ENCODE measurements at places on chromosomes 6 and 20.

- DNase-seq, result no peak
These were observed 28.5 kb upstream of the CITED2 start for GRCh38 chr6:139402876-139403386.

DNA sequence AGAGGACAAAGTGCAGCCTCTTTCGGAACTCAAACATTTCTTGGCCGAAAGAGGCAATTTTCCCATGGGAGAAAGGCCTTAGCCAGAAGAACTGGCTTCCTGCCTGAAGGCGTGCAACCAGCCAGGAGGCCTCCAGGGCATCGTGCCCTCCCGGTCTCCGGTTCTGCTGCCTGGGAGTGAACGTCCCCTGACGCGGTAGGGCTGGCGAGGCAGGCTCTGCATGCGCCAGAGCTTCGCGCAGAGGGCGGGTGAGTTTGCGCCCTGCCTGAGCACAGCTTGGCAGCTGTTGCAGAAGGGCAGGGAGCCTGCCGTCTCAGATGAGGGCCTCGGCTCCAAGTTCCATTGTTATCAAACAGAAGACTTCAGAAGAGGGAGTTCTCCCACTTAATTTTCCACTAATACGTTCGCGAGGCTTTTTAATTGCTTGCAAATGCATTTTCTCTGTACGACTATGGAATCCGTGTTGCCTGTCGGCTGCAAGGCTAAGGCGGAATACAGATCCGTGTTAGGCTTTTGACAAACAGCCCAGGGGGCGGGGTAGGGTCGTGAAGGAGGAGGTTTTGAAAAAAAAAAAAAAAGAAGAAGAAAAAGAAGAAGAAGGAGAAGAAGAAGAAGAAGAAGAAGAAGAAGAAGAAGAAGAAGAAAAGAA lies 5.5 kb upstream of the TFAP2D start:
- DNase-seq, result no peak

DNA sequence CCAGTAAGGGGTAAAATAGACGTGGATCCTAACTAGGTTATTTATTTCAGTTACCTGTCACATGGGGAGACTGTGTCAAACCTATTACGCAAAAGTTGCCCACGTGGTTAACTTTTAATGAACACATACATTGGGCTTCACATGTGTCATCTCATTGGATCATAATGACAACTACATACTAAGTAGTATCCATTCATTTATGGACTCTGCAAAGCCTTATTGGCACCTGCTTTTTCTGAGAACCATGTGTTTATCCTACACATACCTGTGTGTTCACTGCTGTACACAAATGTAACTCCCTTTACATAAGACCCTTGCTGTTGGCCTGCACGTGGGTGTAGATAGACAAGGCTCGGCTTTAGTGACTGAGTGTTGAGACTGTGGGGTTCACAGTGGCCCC lies 5.1 kb downstream of the BPIFA1 start:
- DNase-seq, result no peak

- no peak for DNase-seq
These were observed 105.5 kb downstream of the NRSN1 start for GRCh38 chr6:24231438-24231977.

GRCh38 chr6:139743664-139744437 lies 369.4 kb upstream of the CITED2 start:
- DNase-seq, result peak; percentile 93

DNA sequence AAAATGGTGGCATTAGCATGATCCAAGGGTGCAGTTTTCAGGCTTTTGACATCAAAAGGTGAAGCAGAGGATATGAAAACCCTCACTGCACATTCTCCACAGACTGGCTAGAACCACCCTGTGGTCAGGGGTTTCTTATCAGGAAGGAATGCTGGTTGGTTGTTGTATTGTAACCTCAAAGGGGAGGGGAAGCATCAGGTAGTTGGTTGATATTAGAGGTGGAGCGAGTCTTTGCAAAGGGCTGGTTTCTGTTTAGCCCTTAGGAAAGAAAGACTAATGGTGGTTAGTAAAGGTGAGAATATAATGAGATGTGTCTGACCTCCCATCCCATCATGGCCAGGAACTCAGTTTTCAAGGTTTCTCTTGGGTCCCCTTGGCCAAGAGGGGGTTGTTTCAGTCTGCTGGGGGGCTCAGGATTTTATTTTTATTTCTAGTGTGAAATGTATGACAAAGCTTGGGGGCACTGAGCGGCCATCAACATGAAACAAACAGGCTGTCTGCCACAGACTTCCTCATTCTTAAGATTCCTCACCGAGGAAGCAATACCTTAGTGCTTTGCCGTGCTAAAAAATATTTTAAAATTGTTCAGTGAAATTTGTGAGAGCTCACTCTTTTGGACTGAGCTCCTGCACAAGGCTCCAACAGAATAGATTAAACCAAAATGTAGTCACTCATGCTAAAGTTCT lies 47.5 kb upstream of the PROKR2 start:
- no peak for DNase-seq

DNA sequence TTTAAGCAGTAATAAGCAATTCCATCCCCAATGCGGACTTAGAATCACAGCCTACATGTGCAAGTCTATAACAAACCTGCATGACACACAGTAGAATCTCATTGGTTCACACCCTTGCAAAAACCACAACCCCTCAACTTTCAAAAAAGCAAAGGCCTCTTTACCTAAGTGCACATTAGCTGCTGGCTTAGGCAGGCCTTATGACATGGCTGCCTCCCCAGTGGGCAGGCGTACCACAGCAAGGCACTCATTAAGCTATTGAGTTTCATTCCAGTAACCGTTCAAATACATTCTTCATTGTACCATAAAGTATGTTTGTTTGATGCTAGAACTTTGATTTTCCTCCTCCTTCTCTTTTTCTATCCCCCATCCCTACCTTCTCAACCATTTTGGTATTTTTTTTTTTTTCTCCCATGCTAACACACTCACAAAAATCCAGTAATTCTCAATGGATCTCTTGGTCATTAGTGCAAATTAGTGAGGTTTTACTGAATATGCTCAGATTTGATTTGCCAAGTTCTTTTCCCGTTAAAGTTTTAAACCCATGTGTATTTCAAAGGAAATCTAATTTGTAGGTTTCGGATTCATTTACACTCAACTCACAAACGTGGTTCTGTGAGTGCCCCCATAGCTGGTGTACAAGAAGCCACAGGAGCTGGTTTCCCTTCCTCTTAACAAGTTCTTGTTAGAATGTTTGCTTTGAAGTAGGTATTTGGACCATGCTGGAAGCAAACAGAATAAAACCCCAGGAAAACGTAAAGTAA lies 460.4 kb upstream of the RUNX2 start:
- DNase-seq, result no peak

DNA sequence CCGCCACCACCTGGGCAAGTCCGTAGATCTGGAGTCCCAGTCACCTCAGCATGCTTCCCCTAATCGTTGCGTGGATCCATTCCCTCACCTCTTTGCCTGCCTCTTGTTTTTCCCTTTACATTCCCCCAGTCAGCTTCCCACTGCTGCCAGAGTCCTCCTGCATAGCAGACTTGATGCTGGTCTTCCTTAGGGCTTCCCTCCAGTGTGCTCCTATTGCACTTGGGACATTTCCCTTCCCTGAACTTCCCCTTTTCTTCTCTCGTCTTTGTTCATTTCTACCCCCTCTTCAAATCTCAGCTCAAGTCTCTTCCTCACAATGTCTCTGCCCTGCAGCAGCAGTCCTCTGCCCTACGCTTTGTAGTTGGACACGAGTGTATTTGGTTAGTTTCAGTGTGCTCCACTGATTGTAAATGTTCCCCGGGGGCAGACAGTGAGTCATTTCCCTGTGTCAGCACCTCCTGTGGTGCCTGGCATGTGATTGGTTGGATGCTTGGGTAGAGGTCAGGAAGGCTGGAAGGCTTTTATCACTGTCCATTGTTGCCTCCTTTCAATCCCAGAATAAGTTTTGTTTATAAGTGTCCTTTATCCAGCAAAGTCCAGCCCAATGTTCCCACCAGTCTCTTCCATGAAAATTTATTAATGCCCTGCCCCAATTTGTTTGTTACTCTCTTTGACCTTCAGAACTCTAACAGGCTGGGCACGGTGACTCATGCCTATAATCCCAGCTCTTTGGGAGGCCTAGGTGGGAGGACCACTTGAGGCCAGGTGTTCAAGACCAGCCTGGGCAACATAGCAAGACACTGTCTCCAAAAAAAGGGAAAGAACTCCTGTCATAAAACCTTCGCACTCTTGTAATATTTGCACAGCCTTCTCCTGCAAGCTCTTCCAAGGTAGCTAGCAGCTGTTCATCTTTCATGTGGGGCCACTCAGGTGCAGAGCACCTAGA lies 38.3 kb downstream of the FAM120B start:
- DNase-seq, result no peak

DNA sequence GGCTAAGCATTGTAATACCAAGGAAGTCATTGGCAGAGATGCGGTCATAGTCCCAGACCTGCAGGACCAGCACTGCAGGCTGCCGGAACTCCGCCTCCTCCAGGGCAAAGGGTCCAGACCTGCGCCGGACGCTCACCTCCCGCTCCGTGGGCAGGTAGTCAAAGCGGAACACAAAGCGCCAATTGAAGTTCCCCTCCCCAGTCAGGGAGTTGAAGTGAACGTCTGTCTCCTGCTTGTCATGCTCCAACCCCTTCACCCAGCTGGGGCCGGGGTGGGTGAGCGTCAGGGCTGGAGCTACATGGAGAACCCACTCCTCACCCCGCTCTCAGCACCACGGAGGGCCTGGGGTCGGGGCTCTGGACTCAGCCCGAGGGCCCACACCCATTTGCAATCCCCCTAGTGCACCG lies 18.2 kb downstream of the ERGIC3 start:
- DNase-seq, result no peak

DNA sequence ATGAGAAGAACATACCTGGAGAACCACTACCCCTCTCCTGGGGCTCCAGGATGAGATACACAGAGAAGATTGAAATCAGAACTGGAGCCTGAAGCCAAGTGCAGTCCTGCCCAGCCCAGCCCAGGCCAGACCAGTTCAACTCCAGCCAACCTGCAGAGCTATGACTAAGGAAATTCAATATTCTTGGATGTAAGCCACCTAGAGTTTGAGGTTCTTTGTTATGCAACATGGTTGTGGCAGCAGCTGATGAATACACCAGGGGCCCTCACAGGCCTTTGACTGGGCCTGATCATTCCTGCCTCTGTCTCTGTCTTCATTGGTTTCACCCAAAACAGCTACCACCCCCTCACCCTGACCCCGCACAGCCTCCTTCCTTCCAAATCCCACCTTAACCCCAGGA lies 167.8 kb downstream of the LRFN2 start:
- DNase-seq, result no peak

DNA sequence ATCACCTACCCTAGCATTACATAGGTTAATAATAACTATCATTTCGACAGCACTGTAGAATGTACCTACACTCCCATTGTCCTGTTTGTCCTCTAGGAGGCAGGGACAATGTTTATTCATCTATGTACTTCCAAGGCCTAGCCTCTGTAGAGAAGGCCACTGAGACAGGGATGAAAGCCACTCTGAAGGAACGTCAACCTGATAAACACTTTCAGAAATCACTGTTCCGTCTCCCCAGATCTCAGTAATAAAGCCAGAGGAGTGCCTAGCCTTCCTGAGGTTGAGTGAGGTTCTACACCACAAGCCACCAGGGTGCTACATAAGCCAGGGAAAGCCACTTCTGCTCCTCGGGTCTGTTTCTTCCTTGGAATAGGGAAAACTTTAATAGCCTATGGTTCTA lies 44.8 kb downstream of the POPDC3 start:
- DNase-seq, result peak; percentile 20

GRCh38 chr20:19915111-19915798 lies 101.9 kb upstream of the NAA20 start:
- no peak for DNase-seq

DNA sequence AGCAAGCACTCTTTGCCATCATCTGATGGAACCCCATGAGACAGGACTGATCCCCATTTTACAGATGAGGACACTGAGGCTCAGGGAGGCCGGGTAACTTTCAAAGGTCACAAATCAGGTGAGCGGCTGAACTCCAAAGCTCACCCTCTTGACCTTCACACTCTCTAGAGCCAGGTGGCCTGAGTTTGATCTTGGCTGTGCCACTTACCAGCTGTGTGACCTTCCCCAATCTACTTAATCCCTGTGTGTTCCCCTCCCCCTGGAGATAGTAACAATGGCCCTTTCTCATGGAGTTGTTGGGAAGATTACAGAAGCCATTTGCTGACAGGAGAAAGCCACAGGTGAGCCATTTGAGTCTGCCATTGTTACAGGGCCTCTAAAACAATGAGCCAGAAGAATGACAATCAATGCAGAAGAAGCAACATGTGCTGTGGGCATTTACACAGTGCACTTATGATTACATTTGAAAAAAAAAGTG lies 34.5 kb downstream of the BMP7 start:
- no peak for DNase-seq

DNA sequence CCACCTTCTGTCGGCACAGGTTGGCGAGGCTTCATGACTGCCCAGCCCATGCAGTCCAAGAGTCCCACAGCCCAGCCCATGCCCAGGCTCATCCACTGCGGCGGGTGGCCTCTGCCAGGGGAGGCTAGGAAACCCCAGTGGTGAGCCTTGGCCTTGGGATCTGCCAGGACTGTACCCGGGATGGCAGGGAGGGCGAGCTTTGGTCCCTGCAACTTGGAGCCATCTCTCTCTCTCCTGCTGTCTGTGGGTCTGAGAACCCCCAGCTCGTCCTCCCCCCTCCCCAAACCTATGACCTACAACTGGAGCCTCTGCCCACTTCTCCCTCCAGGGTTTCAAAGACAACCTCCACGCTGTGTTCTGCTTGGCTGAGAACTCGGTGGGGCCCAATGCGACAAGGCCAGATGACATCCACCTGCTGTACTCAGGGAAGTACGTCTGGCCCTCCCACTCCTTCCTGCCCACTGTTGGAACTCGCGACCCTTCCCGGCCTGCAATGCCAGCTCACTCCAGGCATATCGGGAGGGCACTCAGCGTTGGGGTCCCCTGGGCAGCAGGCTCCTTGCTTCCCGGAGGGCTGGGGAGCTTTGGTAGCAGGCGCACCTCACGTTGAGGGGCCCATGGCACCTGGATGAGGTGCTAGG lies 19.7 kb downstream of the NPEPL1 start:
- DNase-seq, result no peak

DNA sequence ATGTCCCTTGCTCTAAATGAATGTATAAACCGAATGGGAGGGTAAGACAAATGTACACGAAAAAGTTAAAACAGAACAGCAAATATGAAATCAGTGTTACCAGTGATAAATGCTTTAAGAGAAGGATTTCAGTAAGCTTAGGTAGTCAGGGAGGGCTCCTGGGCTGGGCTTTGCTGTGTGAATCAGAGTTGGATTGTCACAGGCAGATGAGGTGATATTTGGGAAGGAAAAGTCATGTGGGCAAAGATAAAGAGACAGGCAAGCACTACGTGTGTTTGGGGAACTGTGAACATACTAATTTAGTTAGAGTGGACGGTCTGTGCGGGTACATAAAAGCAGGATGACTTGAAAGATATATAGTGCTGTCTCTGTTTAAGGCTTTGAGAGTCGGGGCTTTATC lies 114.8 kb downstream of the CRYBG1 start:
- DNase-seq, result no peak

DNA sequence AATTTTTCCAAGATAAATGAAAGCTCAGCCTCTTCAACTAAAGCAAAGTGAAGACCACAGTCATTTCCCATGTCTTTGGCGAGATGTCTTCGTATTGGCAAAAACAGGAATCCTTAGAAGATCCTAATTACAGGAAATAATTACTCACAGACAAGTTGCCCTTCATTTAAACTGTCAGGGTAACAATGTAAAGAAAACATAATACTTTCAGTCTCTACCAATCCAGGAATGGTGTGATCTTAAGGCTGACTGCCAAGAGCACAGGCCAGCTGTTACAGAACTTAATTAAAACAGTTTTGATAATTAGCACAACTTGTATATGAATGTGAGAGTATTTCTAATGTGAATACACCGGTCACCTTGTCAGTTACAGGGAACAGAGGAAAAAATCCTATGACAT lies 292.2 kb downstream of the PACRG start:
- no peak for DNase-seq

GRCh38 chr6:5044866-5045265 lies 40.3 kb upstream of the PPP1R3G start:
- no peak for DNase-seq
